Esophagus muscularis mucosa (tissue), 4 donors: ENCODE measurements at places on chromosomes 2 and 18. TPM values are rescaled to one million over a fixed set of nuclear protein-coding genes. Genes with fewer than 3 reads are reported as not detected.

The IGFBP5 gene
- total RNA-seq: 775 TPM

The PDE1A gene
- total RNA-seq: 10.5 TPM

GRCh38 chr18:8286303-8286702 lies 322.9 kb upstream of the RAB12 start:
- DNase-seq: no peak

GRCh38 chr2:223464071-223464470 lies 138.1 kb downstream of the SCG2 start:
- no peak for DNase-seq

GRCh38 chr18:51668101-51668500 lies 470.6 kb upstream of the MEX3C start:
- DNase-seq: no peak

DNA sequence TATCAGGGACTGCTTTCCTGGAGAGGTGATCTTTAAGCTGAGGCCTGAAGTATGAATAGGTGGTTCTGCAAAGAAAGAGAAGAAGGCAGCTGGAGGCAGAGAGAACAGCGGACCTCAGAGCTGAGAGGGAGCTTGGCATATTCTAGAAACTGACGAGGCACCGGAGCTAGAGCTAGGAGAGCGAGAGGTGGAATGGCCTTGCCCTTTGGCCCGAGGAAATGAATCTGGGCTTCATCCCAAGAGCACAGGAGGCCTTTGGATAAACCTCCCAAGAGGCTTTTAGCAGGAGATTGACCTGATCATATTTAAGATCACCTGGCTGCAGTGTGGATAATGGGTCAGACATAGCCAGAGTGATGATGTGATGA lies 7.9 kb downstream of the DYSF start:
- no peak for DNase-seq

- DNase-seq: no peak
Observed at GRCh38 chr2:200693836-200694470, 108.1 kb downstream of the AOX1 start.

GRCh38 chr2:112273349-112273748 lies 2.0 kb upstream of the ZC3H6 start:
- DNase-seq: no peak

The THSD7B gene
- 0.06 TPM for total RNA-seq

GRCh38 chr18:58716060-58716756 lies 44.9 kb downstream of the MALT1 start:
- DNase-seq: no peak

The GALNT14 gene
- total RNA-seq: 0.33 TPM

The POLE4 gene
- total RNA-seq: 22.1 TPM

DNA sequence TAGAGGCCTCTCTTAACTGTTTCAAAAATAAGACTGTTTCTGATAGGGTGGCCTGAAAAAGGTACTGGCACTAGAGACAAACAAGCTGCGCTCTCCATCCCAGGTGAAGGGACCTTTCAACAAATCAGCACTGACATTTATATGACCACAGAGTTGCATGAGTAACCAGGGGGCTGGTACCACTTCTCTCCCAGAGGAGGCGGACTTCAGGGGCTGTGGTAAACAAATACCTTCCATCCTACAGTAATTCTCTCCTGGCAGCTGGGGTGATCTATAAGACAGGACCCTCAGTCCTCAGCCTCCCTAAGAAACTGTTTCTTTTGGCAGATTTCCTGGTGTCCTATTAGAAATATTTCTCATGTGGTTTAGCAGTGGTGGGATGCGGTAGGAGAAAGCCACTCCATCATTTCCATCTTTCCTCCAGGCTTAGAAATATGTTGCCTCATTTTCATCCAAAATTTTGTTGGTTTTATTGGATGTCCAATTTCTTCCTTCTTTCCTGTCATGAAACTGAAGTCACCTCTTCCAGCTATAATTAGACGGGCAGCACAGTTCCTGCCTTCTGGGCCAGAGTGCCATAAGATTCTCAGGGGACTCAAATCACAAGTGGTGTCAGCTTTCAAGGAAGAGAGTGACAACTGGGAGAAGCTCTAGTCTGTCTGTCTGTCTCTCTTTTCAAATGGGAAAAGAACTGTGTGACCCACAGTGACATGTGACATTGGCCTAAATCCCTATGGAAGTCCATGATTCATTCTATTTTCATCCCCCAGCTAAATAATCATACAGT lies 96.4 kb downstream of the CYRIA start:
- no peak for DNase-seq

- no peak for DNase-seq
Observed at GRCh38 chr2:233267516-233268245, 16.2 kb downstream of the ATG16L1 start.

GRCh38 chr2:18402-19271 lies 27.7 kb downstream of the FAM110C start:
- no peak for DNase-seq

DNA sequence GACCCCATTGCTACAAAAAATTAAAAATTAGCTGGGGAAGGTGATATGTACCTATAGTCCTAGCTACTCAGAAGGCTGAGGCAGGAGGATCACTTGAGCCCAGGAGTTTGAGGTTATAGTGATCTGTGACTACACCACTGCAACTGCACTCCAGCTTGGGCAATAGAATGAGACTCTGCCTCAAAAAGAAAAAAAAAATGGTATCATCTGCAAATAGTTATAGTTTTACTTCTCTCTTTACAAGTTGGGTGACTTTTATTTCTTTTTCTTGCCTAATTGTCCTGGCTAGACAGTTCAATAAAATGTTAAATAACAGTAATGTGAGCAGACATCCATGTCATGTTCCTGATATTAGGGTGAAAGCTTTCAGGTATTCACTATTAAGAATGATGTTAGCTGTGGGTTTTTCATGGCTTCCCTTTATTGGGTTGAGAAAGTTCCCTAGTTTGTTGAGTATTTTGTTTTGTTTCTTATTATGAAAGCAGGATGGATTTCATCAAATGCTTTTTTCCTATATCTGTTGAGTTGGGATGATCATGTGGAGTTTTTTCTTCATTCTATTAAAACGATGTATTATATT lies 24.9 kb upstream of the ACOXL start:
- no peak for DNase-seq

DNA sequence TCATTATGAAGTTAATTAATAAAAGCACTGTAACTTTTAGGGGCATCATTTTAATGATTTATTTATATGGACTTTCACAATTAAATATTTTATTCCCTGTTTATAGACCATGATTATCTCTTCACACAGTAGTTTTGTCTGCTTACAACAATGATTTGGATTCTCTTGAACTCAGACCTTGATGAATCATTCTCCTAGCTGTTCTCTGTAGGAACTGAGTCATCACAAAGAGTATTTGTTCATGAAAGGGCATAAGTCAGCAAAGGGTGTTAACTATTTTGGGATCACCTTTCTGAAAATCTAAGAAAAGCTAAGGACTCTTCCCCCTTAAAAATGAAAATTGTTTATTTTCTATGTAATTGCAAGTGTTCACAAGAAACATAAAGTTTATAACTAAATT lies 461.1 kb upstream of the UBE2E3 start:
- no peak for DNase-seq

DNA sequence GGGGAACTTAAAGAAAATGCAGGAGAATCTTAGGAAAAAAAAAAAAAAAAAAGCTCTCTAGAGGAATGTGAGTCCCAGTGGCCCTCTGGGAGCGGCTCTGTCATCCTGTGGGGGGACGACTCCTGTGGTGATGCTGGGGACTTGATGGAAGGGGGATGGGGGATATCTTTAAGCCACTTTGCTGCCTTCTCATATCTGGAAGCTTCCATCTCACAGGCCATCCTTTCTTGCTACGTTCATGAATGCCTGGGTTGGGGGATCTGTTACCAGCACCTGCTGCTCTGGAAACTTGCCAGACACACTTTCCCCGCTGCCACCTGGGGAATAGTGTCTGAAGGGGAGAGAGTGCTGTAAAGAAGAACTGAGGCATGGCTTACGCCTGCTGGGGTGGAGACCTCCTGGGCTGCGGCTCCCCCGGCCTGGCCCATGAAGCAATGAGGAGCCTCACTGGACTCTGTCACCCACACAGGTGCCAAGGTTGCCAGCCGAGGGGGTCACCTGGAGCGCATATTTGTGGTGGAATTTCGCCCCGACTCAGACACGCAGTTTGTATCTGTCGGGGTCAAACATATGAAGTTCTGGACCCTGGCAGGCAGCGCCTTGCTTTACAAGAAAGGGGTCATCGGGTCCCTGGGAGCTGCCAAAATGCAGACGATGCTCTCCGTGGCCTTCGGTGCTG lies 92.8 kb downstream of the RTN4 start:
- DNase-seq: no peak

The SPDYA gene
- 1.2 TPM for total RNA-seq

DNA sequence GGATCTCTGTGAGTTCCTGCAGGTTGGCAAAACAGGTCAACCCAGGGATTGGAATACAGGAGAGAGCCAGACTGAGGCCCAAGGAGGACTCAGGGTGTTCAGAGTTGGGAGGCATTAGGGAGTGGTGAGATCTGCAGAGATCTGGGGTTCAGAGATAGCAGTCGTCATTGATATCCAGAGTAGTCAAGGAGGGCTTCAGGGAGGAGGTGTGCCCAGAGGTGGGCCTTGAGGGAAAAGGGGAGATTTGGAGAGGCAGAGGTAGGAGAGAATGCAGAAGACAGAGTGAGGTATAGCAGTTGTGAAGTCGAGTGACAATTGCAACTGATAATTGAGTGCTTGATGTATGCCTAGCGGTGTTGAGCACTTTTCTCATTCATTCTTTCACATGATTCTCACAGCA lies 70.3 kb downstream of the CTIF start:
- DNase-seq: no peak

The PXDN gene
- 28.5 TPM for total RNA-seq

GRCh38 chr2:42796427-42797248 lies 4.3 kb upstream of the HAAO start:
- no peak for DNase-seq

The MAP3K19 gene
- not detected for total RNA-seq

GRCh38 chr18:37663446-37663845 lies 97.8 kb upstream of the CELF4 start:
- DNase-seq: peak; percentile 74

DNA sequence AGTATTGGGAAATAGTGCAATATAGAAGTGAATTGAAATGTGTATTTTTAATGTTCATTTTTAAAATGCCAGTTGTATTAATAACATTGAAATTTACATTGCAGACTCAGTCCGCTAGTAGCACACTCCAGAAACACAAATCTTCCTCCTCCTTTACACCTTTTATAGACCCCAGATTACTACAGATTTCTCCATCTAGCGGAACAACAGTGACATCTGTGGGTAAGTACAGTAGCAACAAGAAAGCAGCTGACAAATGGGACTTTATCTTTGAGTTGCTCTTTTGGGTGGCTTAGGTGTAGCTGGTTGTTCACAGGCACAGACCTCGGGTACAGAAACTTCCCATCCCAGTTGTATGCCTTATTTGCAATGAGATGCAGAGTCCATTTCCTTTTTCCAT lies 118.2 kb upstream of the IL1R2 start:
- DNase-seq: no peak

The MSTN gene
- total RNA-seq: not detected

DNA sequence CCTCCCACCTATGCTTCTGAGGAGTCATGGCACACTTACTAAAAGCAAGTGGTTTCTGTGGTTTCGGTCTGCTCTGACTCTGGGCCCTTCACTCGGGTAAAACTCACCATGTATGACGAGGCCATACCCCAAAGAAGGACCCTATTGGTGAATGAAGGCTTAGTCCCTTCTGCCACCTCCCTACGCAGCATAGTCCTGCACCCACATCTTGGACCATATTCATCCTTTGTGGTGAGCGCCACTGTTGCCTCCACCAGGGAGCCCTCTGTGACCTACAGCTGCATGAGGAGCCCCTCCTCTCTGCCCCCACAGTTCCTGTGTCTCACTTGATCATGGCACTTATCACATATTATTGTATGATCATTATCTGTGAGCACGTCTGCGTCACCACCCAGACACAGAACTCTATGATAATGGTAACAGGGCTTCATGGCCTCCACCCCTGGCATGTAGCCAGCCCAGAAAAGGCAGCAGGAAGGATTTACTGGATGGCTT lies 113.3 kb downstream of the TFCP2L1 start:
- no peak for DNase-seq

The PHLPP1 gene
- 19.7 TPM for total RNA-seq

GRCh38 chr18:55382277-55382805 lies 205.7 kb downstream of the TCF4 start:
- DNase-seq: no peak

DNA sequence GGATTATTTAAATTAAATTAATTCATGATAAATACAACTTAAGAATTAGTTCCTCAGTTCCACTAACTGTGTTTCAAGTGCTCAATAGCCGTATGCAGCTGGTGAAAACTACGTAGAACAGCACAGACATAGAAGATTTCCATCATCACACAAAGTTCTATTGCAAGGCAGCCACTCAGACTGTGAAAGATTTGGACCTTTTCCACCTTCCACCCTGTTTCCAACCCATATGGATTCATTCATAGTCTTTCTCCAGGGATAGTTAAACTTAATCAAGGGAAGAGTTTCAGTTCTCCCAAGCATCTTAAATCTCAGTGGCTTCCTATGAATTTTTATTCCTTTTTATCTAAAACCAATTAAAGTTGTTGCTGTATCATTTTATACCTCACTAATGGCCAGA lies 2030.8 kb downstream of the SUCLG1 start:
- DNase-seq: no peak

DNA sequence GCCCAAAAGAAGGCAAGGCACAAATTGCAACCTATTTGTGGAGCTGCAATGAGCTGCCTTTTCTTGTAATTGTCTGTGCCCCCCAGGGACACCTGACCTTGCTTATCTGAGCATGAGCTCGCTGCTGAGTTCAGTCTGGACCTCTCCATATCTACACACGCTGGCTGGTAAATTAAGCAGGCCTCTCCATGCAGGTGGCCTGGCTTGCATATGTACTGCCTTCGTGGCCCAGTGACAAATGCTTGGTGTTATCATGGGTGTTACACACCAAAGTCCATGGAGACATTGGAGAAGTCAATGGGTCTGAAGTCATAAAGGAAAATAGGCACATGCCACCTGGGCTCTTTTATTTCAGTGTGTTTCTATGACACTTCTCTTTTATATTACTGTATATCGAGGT lies 121.2 kb downstream of the IRS1 start:
- DNase-seq: no peak

DNA sequence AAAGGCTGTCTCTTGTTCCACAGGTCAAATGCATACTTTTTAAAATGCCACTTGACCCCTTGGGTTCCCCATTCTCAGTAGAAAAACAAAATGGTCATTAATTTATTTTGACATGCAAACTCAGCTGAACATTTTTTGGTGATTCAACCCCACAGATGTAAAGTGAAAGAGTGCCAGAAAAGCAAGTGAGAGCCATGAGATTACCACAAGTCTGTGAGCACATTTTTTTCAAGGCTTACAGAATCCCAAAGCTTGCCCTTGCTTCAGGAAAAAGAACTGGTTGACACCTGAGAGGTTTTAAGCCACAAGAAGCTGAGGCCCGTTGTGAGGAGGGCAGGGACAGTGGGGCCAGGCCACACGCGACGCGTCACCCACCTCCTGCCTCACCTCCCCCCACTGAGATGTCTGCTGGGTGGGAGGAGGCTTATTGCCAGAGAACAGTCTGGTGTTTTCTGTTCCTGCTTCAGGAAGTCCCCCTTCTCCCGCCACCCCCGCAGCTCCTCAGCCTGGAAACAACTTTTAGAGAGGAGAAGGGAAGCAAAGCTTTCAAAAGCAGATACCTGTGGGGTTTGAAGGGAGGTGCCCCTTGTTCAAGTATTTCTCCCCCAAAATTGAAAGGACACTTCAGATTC lies 70.4 kb upstream of the CYP1B1 start:
- DNase-seq: no peak

The PRKAG3 gene
- not detected for total RNA-seq
